Stimulated activated CD4-positive, alpha-beta T cell treated with anti-CD3 and anti-CD28 coated beads, Interleukin-15, amount 100 ng/mL, for 48 hours (primary cell): ENCODE measurements at places on chromosomes 5 and 9.
A peak's percentile ranks its signal among the peaks of the same experiment; 100 is the strongest.

DNA sequence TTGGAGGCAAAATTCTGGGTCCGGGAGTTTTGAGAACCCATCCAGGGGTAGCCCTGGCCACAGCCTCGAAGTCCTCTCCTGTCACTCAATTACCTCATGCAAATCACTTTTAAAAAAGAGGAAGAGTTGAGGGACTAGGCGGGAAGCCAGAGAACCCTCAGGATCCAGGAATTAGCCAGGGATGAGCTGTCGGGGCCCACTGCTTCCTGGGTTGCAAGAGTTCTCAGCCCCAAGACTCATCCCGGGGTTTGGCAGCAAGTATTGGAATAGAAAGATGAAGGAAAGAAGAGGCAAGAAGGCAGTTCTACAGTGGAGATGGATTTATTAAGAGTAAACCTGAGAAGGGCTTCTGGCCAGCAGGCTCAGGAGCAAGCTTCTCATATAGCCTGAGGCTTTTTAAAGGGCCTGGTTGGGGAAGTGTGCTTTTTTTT, 25.6 kb downstream of the C9orf50 start:
- no peak for DNase-seq

DNA sequence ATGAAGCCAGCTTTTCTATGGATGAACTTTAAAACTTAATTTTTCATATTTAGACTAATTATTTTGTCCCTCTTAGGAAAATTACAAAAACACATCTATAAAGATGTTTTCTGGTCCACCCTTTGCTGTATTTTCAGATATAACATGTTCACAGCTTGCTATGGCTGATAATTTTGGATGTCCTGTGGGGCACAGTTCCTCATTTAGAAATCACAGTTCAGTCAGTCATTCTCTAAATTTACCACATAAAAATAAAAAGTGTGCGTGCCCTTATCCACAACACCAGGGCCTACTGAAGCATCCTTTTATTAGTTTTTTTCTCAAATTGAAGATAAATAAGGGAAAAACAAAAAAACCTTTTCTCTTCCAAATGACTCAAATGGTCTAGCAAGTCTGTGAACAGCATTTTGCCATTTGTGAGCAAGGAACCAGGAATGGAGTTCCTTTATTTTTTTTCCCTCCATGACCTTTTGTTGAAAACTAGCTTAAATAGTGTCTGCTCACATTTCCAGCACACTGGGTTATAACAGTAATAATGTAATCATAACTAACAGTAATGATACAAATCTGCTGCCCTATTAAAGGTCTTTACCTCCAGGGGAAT, 87.1 kb downstream of the CEMIP2 start:
- no peak for DNase-seq

GRCh38 chr9:111064160-111064837, 26.0 kb upstream of the LPAR1 start:
- DNase-seq, result no peak

- DNase-seq, result no peak
Observed at GRCh38 chr5:135094339-135095051, 60.5 kb upstream of the PITX1 start.

DNA sequence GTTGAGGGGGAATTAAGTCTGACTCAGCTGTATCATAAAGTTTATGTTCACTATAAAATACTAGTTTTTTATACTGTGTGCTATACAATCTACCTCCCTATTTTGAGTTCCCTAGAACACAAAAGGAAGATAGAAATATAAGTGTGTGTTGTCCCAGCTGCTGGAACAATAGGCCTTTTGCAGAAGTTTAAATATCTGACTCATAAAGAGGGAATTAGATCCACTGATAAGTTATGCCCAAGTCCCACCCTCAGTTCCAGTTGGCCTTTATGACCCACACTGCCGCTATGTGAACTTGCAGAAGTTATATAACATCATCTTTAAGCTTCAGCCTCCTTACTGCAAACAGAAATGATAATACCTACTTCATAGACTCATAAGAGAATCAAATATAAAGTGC, 88.5 kb upstream of the DAB2 start:
- DNase-seq, result no peak

DNA sequence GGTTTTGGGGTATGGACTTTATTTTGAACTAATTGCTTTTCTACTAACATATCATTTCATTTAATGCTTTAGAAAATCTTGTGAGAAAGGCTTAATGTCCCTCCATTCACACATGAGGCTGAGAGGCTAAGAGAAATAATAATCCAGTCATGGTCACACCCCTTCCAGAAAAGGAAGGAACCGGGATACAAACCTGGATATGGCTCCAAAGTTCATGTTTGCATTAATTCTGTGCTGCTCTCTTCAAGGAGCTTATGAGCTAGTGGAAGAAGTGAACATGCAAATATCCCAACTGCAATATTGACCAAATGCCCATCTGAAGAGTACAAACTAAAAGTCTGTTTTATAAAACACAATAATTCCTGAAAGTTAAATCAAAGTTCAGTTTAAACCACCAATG, 732.1 kb upstream of the RIOK2 start:
- no peak for DNase-seq

DNA sequence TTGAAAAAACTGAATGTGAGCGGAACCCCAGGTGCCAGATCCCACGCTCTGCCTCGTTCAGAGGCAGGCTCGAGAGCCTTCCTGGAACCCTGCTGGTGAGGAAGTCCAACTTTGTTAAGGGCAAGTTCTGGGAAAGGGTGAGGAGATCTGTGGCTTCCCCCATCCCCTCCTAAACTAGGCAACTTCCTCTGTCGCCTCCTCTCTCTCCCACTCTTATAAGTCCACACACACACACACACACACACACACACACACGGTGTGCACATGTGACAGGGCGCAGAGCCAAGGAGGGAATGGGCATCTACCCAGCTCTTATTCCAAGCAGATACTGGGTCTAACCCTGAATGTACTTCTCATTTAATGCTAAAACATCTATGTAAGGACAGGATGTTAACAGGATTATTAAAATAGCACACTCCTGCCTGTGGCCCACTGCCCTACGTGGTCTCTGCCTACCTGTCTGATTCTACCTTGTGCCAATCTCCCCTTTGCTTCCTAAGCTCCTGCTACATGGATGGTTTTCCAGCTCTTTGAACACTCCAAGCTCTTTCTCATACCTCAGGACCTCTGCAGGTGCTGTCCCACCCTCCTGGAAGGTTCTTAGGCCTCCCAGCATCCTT, 72.4 kb upstream of the FBXW11 start:
- DNase-seq, result no peak

- DNase-seq, result no peak
Observed at GRCh38 chr9:122221183-122221811, 7.5 kb downstream of the LHX6 start.

GRCh38 chr5:83922699-83923098, 202.0 kb upstream of the HAPLN1 start:
- no peak for DNase-seq

DNA sequence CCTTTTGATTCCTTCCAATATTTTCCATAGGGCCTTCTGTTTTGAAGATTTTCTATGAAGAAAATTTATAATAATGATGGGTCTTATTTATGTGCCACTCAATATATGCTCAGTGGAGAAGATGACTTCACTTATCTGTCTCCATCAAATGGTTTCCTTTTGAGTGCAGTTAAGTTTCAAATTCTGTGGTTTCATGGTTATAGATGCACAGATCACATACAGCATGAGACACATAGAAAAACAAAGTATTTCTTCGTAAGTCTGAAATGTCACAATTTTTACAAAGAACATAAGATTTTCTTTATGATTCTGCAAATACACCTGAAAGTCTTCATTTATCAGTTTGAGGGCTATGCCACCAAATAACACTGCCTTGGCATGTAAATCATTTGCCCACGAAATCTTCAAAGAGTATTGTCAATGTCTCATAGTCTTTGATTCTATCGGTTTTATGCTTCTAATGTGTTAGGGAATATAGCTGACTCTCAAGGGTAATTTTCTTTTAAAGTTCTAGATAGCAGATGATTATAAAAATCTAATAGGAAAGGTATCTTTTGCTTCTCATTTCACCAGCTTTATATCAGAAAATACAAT, 14.1 kb downstream of the CFAP95 start:
- DNase-seq, result no peak

- DNase-seq, result no peak
Observed at GRCh38 chr9:107631788-107632187, 142.2 kb upstream of the KLF4 start.

- peak; percentile 11 for DNase-seq
Observed at GRCh38 chr9:89919171-89919681, 314.4 kb downstream of the GADD45G start.

DNA sequence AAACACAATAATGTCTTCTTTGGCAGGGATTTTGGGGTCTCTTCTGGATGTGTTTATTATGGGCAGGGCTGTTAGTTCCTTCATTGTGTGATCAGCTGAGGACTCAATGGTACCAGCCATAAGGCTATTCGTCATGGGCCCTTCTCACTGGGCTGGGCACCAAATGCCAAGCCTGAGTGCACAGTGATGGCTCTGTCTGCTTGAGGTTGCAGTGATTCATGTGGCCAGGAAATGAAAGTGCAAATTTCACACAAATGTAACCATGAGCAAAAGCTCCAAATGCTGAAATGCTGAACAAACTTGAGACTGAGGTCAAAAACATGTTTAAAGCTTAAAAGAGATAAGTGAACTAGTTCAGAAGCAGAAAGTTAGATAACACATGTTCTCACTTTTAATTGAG, 191.0 kb downstream of the TARS1 start:
- no peak for DNase-seq

GRCh38 chr5:2901096-2901495, 149.6 kb upstream of the IRX2 start:
- no peak for DNase-seq

- peak; percentile 22 for DNase-seq
Observed at GRCh38 chr5:129904102-129904666, at the start of gene CHSY3. CHSY3 (plus strand) TSS chr5:129904465.

DNA sequence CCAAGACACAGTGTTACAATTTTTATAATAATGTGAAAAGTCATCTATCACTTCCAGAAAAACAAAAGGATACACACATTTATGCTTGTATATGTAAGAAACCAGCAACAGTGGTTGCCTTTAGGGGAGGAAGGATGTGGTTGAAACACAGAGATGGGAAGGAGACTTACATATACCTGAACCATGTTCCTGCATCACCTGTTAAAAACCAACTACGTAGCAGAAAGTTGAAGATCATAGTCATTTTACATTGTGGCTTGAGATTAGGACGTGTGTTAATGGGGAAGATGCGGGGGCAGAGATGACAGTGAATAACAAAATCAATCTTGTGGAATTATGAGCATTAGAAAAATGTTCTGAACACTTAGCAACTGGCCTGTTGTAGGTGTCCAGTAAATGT, 307.3 kb downstream of the MLLT3 start:
- no peak for DNase-seq

- DNase-seq, result no peak
Observed at GRCh38 chr5:14212838-14213237, 69.7 kb downstream of the TRIO start.

- peak; percentile 69 for DNase-seq
Observed at GRCh38 chr9:97237951-97238889, 69.2 kb upstream of the CCDC180 start.

DNA sequence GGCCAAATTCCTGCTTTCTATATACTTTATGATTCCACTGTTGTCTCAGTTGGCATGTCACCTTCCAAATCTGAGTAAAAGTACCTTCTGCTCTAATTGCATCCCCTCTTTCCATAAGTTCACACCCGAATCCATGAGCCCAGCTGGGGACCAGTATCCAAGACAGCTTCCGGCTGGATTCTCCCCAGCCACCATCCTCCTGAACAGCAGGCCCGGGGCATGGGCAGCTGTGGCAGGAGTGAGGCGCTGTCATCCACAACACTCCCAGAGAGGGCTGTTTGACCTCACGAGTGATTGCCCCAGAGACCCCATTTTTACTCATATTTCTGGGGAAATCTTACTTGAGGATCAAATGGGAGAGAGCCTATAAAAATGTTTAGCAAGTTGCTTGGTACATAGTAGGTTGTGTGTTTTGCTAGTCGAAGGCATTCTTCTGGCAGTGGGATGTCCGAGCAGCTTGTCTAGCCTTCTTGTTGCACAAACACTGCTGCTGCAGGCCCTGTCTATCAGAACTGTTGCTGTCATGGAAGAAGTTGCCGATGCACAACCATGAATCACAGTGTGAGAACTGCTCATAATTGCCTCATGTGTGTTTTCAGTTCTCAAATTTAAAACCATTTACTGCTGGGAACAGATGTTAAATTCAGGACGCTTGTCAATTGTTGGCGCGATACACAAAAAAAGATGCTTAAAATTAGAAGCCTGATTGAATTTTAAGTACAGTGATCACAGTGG, 93.8 kb downstream of the HSPA4 start:
- DNase-seq, result no peak

- DNase-seq, result no peak
Observed at GRCh38 chr9:89880721-89881120, 275.9 kb downstream of the GADD45G start.

DNA sequence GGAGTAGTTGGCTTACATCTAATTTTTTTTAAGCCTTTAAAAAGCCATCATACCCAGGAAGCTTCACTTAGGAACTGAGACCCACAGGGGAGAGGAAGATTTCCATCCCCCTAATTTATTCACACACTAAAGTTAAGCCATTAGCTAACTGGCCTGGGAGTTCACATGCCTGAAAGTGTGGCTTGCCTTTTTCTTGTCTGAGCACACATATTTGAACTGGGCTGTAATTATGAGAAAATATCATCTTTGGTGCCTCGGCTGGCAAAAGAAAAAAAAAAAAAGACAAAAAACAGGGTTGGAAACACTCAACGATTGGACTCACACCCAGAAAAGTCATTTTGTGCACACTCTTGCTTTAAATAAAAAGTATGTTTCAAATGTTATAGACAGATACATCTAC, 847.3 kb downstream of the MAT2B start:
- no peak for DNase-seq

DNA sequence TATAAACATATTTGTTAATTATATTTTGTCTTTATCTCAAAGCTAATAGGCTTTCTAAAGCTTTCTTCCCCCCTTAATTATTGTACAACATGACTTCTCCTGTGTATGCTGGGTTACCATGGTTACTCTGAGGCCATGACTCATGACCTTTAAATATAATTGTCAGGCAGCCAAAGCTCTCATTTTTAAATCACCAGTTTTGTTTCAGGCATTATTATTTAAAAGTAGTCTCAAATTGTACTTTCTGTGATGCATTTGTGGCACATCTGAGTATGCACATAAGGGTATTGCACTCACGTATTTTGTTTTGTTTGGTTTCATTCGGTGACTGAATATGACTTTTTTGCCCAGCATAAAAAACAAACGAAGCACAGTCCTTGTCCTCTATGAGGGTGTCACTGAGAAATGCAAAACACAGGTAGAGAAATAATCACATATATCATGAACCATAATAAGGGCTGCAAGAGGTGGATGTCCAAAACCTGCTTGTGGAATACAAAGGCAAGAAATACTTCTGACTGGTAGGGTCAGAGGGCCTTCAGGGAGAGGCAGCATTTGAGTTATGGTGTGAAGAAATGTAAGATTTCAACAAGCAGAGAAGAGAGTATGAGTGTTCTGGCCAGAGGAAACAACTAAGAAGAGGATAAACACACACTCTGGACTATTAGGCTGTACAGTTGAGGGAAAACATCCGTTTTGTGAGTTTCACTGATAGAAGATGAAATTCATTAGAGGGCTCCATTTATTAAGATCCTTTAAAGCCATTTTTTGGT, 2.1 kb downstream of the CCDC192 start:
- DNase-seq, result no peak
